ENCODE measurements at places on chromosomes 1 and 21.

DNA sequence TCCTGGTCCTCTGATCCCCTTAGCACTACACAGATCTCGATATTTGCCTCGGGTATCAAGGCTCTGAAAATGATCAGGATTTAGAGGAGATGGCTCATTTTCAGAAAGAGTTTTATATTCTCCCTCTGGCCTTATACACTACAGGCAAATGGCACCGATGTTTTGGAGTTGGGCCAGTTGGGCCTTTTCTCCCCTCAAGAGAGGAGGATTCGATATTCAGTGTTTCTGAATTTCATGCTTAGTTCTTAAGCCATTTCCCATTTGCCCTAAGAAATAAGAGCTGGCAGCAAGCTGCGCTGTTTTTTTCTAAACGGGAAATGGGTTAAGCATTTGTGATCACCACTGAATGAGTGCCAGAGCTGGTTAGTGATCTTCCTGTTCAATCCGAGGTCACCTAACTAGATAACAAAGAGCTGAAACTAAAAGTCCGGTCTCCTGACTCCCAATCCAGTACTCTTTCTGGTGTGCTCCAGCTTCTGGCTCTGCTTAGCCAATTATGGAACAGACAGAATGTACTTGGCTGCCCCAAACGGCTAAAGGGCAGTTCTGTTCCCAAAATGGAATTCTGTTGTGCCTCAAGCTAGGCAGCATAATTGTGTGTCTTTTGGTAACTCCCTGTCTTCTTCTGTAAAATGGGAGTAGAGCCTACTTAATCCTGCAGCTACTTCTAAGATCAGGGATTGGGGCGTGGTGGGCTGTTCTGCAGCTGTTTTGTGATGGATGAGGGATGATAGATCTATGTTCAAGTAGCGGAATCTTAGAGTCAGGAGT lies 1.2 kb upstream of the CPT2 start:
- no peak for DNase-seq

- DNase-seq = no peak
These were observed 30.4 kb upstream of the LAPTM5 start for GRCh38 chr1:30787856-30788495.

GRCh38 chr1:20149601-20150325 lies 10.6 kb downstream of the PLA2G2F start:
- DNase-seq = no peak

- no peak for DNase-seq
These were observed 198.1 kb downstream of the NFIA start for GRCh38 chr1:61280452-61280851.

GRCh38 chr1:207500306-207500705 lies 4.3 kb downstream of the CR1 start:
- DNase-seq = no peak
